Hepatocyte (in vitro differentiated cells): ENCODE measurements at places on chromosomes 4 and X.

DNA sequence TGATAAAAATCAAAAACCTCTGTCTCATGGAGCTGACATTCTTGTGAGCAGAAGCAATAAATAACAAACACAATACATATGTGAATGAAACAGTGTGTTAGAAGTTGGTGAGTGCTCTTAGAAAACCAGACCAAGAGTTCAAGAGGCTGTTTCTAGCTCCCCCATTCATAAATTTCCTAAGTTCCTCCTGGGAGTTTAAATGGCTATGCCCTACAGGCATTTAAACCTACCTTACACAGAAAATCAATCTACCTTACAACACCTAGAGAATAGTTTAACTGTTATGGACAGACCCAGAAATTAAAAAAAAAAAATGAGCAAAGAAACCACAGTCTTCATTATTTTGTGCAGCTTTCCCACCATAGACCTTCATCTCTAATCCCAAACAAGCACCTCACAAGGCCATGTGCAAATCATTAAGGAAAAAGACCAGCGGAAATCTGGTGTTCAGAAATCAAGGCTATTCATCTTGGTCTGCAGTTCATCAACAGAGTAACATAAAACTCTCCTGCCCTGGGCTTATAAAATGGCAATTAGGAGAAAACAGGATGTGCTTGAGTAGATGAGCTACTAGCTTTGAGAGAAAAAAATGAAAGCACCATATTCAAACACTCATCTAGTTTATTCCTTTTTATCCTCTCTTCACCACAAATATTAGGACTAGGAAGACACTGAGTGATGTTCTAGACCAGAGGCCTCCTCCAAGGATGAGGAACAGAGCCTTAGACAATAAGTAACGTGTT is 147.2 kb downstream of the SHROOM3 start:
- DNase-seq = no peak

GRCh38 chr4:70705183-70706043 is 16.4 kb upstream of the RUFY3 start:
- peak; percentile 84 for DNase-seq

- DNase-seq = no peak
These were observed 265.3 kb downstream of the FRMPD4 start for GRCh38 chrX:12403474-12404082.

DNA sequence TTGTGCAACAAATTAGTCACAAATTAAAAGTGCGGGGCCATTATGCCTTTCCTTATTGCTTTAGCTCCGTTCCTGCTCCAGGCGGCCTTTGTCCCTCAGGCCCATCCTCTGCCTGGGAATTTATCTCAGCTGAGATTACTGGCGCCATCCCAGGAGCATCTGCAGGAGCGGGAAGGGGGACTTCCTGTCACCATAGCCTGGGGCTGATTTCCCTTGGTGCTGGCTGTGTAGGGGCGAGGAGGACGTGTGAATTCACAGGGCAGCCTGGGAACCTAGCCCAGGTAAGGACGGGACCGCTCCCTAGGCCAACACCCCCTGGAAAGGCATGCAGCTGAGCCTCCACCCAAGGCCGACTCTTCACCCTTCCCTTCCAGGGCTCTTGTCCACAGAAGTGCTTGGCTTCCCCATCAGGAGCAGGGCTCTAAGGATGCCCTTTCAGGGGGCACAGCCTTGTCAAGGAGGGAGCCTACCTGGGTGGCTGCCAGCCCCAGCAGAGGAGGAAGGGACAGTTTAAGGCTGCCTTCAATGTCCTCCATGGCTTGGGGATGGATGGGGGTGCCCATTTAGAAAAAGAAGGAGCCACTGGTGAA is 72.6 kb upstream of the NKX1-1 start:
- DNase-seq = no peak

GRCh38 chrX:108064001-108064400 is 19.1 kb downstream of the VSIG1 start:
- DNase-seq = no peak

GRCh38 chr4:139785356-139785755 is 119.7 kb downstream of the MGST2 start:
- no peak for DNase-seq

GRCh38 chr4:156941940-156942548 is 29.6 kb downstream of the PDGFC start:
- DNase-seq = peak; percentile 87

- no peak for DNase-seq
These were observed 100.1 kb downstream of the CXXC4 start for GRCh38 chr4:104394406-104395167.

- no peak for DNase-seq
These were observed 90.3 kb downstream of the CRMP1 start for GRCh38 chr4:5802565-5802964.

DNA sequence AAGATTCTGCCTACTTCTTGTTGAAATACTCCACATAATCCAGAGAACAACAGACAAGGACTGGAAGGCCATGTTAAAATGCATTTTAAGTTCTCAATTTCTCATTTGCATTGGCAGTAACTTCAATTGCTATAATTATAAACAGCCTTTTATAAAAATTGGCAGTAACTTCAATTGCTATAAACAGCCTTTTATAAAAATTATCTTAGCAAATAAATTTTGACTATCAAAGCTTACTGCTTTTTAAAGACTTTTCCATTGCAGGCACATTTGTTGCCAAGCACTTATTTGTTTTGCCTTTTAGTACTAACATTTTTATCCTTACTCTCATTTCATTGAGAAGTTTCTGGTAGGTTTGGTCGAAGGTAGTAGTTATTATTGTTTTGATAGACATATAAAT is 17.8 kb downstream of the SCFD2 start:
- no peak for DNase-seq

DNA sequence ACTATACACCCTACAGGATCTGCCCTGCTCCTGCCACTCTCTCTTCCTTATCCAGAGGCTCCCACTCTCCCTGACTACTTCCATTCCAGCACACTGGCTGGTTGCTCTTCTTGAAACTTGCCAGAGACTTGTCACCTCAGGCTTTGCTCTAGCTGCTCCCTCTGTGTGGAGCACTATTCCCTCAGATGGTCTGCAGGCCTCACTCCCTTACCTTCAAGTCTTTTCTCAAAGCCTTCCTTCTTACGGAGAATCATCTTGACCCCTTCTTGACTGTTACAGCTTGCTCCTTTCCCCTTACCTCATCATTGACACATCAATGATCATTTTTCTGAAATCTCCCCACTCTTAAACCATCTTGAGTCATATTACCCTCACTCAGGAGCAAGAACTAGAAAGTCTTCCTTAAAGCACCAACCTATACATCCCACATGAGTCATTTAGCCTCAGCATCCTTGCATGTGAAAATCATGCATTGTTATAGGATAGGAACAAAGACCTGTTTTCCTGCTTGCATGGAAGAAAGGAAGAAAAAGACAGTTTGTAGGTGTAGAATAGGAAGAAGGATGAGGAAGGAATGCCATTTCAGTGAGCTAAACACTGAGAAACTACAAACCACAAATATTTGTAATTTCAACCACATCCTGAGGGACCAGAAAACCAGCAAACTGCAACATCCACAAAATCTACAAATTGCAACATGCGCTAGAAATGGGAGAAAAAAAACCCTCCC is 55.7 kb downstream of the ANTXR2 start:
- DNase-seq = no peak
